ENCODE measurements at places on chromosomes 11 and 22.

DNA sequence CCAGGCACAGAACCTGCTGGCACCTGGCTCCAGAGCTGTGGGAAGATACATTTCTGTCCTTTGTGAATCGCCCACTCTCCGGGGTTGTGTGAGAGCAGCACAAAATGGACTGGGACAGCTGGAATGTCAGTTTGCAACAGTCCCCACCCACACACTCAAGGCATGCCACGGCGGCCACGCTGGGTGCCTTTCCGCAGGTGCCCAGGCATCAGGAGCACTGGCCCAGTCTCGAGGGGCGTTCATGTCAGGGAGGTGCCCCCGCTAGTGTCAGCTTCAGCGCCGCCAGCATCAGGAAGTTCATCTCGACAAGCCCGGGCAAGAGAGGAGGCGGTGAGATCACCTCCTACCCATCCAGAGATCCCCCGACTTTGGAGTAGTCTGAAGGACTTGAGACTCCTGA lies 2.1 kb downstream of the TP53AIP1 start:
- no peak for DNase-seq

- peak; percentile 60 for DNase-seq
Measured at GRCh38 chr11:2089536-2090165, 49.5 kb downstream of the IGF2 start.

- no peak for DNase-seq
Measured at GRCh38 chr22:47633111-47633510, 870.7 kb downstream of the TBC1D22A start.

DNA sequence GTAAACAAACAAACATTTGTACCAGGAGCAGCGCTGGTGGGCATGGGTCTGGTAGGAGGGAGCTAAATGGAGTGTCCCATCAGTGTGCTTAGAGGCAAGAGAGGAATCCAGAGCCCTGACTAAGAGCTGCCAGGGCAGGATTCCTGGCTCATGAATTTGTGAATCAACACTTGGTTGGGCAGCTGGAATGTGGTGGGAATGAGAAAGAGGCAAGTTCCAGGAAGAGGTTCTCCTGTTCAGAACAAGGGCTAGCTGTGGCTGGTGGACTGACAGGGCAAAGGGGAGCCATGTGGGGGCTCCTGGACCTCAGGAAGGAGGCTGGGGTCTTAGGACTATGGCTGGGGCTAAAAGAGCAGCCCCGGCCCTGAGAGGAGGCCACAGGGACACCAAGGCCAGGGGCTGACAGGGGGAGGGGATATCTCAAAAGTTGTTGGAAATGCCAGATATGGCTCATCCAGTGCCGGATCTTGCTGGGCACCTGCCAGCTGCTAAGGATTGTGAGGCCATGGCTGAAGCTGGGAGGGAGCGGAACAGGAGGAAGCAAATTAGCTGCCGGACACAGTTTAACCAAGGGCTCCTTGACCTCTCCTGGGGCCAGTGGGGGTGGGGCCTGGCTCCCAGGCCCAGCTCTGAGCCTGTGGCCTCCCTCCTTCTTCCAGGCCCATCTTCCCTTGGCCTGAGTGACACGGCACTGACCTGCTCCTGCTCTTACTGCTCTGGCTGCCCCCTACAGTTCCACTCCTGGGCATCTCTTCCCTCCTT lies 14.6 kb upstream of the P2RY6 start:
- no peak for DNase-seq

DNA sequence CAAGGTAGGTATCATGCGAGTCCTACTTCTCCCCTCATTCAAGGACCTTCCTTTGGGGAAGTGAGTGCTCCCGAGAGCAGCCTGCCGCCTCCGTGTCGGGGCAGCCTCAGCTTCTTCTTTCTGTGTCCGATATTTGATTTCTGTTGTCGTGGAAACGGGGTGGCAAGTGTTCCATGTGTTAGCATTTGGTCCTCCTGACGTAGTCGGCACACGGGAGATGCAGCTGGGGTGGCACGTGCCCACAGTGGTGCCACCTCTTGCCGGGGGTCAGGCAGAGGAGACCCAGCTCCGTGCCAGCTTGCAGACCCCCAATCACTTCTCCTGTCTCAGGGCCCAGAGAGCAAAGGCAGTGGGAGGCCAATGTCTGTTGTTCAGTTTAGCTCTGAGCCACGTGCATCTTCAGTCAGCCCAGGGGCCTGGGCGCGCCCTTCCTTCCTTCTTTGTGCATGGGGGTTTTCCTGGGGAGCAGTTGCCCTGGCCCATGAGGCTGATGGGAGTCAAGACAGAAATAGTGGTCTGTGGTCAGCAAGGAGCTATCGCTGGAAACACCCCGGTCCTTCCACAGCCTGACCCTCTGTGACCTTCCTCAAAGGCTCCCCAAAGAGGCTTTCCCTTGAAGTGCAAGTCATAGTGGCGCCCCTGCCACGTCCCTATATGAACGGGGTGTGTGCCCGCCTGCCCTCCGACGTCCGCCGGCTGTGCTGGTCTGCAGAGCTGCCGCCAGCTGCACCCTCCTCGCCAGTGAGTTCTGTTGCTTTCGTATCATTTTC lies 44.5 kb downstream of the PARVB start:
- DNase-seq, result no peak

DNA sequence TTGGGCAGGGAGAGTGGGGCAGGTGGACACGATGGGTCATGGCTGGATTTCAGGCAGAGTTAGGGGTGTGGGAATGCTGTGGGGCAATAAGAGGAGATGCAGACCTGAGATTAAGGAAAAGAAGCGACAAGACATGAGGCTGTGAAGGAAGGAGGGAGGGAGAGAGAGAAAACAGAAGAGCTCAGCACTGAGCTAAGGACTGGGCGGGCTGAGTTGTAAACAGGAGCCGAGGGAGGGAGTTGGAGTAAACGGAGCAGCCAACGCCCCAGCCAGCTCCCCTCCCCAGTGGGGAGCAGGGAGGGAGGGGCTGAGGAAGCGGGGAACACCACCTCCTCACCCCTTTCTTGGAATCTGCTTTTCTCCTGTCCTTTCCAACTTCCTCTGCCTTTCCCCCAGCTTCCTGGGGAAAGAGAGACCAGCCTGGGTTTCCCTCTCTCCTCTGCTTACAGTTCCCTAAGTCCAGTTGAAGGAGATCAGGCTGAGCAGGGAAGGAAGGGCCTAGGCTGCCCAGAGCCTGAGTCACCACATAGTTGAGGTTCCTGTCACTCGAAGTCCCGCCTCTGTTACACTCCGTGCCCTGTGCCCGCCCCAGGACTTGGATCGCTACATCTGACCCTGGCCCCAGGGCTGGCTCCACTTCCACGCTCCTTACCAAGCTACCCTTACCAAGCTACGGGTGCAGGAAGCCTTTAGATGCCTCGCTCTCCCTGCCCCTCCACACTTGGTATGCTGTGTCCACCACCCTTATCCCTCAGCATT lies 6.7 kb upstream of the AHNAK start:
- DNase-seq, result no peak

Data from DND-41 (cell line).